ENCODE measurements at places on chromosomes 4 and X.

DNA sequence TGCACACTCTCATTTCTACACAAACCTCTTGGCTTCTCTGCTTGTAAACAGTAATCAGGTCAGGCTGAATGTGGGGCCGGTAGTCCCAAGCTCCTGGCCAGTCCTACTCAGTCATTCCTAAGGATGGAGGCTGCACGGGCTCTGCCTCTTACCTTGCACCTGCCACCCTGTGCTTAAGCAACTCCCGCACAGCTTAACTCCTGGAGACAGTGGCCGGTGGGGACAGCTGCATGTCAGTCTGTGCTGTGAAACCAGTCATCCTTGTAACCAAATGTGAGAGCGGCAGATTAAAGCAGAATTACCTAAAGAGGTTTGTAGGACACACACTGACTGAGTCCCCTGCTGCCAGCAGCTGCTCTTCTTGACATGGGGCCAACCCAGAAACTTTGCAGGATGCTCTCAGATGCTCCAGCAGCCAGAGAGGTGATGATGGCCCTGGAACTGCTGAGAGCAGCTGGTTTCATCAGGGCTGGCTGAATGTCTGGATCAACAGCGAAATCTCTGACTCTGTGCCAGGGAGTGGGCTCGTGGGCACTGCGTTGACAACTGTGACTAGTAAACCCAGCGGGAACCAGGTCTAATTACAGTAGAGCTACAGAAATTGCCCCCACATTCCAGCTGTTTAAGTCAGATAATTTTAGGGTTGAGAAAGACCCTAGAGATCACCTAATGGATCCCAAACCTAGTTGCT is 123.7 kb downstream of the ANAPC4 start:
- H3K4me1 ChIP-seq: no peaks in the 10 kb centered on the region
- H3K4me3 ChIP-seq: no peak overlapping the region
- no peaks in the 10 kb centered on the region for H3K27me3 ChIP-seq
- H3K27ac ChIP-seq: no peak overlapping the region
- H3K36me3 ChIP-seq: no peaks in the 10 kb centered on the region
- no peak for DNase-seq

DNA sequence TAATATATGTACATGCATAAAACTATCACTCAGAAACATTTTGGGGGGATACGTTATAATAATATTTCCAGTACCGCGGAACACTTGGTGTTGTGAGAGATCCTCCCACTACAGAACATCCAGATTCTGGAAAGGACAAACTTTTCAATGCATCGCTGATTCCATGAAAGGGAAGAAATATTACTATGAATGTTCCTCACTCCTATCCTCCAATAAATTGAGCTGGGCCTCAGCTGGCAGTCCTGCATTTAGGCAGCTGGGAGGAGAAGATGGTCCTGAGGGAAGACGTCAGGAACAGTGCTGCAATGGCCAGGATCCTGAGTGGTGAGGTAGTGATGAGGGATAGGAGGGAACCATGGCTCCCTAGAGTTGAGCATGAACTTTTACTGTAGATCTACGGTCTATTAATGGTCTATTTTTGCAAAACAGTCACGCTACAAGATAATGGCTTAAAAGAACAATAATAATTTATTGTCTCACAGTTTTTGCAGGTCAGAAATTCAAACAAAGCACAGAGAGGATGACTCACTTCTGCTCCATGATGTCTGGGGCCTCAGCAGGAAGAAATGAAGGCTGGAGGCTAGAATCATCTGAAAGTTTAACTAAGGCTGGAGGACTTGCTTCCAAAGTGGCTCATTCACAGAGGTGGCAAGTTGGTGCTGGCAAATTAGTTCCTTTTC is 538.1 kb downstream of the STIM2 start:
- H3K4me3 ChIP-seq: no peak overlapping the region
- H3K27me3 ChIP-seq: no peaks in the 10 kb centered on the region
- H3K4me1 ChIP-seq: no peaks in the 10 kb centered on the region
- H3K27ac ChIP-seq: no peak overlapping the region
- H3K36me3 ChIP-seq: no peaks in the 10 kb centered on the region

DNA sequence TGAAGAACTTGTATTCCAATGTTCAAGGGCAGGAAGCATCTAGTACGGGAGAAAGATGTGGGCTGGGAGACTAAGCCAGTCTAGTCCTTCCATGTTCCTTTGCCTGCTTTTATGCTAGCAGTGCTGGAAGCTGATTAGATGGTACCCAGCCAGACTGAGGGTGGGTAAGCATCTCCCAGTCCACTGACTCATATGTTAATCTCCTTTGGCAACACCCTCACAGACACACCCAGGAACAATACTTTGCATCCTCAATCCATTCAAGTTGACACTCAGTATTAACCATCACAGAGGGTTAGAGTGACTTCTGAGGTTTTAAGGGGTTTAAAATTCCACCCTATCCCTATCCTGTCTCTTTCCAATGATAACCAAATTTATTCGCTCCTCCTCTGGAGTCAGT is 6.5 kb downstream of the HMGN5 start:
- H3K4me1 ChIP-seq: no peaks in the 10 kb centered on the region
- H3K27me3 ChIP-seq: no peaks in the 10 kb centered on the region
- H3K27ac ChIP-seq: no peak overlapping the region

GRCh38 chr4:144757969-144758368 is 112.0 kb downstream of the HHIP start:
- H3K36me3 ChIP-seq: no peaks in the 10 kb centered on the region
- no peak overlapping the region for H3K27ac ChIP-seq
- DNase-seq: no peak

DNA sequence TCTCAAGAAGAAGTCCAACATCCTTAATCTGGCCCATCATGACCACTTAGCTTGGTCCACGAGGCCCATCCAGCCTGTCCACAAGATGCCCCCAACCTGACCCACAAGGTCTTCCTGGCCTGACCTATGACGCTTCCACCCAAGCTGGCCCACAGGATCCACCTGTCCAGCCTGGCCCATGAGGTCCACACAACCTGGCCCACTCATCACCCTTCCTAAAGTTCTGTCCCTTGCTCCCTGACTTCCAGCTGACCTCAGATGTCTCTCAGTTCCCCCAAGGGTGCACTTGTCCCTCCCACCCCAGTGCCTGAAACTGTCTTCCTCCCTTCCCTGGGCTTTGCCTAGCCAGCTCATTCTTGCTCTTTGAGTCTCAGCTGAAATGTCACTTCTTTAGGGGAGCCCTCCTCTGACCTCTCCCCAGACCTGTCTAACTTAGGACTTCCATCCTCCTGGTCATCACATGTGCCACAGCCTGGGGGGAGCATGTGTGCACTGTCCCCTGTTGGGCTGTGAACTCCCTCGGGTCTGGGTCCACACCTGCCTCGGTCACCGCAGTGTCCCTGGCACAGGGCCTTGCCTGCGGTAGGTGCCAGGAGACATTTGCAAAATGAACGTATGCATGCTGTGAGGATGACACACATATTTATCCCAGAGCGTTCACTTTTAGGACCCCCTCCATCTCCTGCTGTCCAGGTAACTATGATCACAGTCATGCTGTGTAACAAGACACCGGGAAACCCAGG is 61.7 kb downstream of the EVC start:
- no peaks in the 10 kb centered on the region for H3K27me3 ChIP-seq
- no peaks in the 10 kb centered on the region for H3K4me1 ChIP-seq
- no peak overlapping the region for H3K4me3 ChIP-seq

- peak; percentile 43 for DNase-seq
- H3K4me3 ChIP-seq: no peak overlapping the region
- no peak overlapping the region for H3K27ac ChIP-seq
These were observed 4.5 kb downstream of the DTHD1 start for GRCh38 chr4:36285784-36286480.

DNA sequence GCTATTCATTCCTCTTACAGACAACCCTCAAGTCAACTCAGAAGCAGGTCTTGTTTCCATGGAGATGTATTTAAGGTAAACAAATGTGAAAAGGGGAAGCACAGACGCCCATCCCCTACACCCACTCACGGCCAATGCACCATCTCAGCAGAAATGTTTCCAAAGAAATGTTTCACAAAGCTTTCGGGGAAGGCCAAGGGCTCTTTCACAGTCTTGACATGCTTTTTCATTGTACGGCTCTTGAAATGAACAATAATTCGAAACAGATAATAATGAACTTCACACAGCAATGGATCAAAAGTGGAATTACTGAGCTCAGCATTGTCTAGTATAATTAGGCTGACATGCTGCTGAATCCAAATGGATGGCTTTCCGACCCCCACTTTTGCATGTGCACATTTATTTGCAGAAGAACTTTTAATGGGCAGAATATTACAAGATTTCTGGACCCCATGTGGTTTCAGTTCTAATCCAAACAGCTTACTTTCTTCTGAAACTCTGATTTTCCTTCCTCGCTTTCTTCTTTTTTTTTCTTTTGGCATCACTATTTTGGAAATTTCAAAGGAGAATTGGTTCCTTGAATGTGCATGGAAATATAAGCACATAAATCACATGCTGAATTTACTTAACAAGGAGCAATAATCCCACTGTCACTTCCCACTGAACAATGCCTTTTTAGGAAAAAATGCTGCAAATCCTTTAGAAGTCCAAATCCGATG is 160.9 kb downstream of the SMIM20 start:
- H3K36me3 ChIP-seq: no peaks in the 10 kb centered on the region
- peak; percentile 83 for DNase-seq
- peak overlapping the region; percentile 66 for H3K27ac ChIP-seq

- H3K4me1 ChIP-seq: no peaks in the 10 kb centered on the region
- no peaks in the 10 kb centered on the region for H3K27me3 ChIP-seq
- H3K36me3 ChIP-seq: no peaks in the 10 kb centered on the region
These were observed 34.1 kb downstream of the DCHS2 start for GRCh38 chr4:154457471-154457870.

GRCh38 chrX:41382714-41383645 is 49.0 kb downstream of the DDX3X start:
- peaks cover 2% of the 10 kb centered on the region for H3K4me1 ChIP-seq
- no peak for DNase-seq
- H3K4me3 ChIP-seq: no peak overlapping the region
- H3K36me3 ChIP-seq: no peaks in the 10 kb centered on the region

All from B cell (primary cell).